ENCODE measurements at places on chromosomes 3 and 15. TPM values are rescaled to one million over a fixed set of nuclear protein-coding genes. Genes with fewer than 3 reads are reported as not detected.

Gene RGMA
- 58.6 TPM for total RNA-seq

Gene ST3GAL6
- 3.9 TPM for total RNA-seq

Gene KNL1
- total RNA-seq, result 0.83 TPM

Gene IGSF11
- 12.4 TPM for total RNA-seq

Gene TEX9
- 6.4 TPM for total RNA-seq

Gene TIMP4
- 10.2 TPM for total RNA-seq
